Fibroblast of skin of left quadriceps (primary cell): ENCODE measurements at places on chromosomes 7 and 10.
A peak's percentile ranks its signal among the peaks of the same experiment; 100 is the strongest.

GRCh38 chr7:99619571-99620130 is 2.9 kb downstream of the ZSCAN25 start:
- DNase-seq, result no peak

GRCh38 chr10:119199231-119199992 is 8.0 kb upstream of the GRK5 start:
- DNase-seq, result peak; percentile 64

DNA sequence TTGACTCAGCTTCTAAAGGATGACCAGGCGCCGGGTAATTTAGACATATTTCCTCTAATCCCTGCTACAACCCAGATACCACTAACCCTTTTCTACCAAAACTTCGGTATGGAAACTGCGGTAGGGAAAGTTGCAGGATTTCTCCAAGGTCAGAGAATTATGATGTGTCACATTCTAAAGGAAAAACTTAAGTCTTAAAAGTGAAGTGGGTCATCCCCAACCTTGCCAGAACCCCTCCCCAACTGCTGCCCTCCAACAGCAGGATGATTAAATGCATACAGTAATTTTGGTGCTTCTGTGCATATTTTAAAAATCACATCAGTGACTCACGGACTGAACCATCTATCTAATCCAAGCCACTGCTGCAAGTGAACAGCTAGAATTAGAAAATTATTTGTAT is 52.7 kb downstream of the GRB10 start:
- DNase-seq, result peak; percentile 40

DNA sequence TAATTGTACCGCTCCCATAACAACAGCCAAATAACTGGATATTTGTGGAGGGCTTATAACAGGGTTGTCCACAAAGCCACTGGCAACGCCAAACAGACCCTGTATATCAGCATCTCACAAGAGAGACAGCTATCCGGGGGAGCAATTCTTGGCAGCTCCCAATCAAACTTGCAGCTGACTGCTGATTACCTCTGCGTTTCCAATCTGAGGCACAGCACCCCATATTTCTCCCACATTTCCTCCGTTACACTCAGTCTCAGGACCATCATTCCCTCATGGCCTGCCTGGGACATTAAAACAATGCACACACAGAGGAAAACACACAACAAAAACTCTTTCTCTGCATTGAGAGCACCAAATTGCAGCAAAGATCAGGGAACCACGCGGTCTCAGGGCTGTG is 67.8 kb upstream of the SDK1 start:
- DNase-seq, result no peak

- no peak for DNase-seq
Measured at GRCh38 chr7:143210541-143210940, 11.3 kb upstream of the TAS2R40 start.

- no peak for DNase-seq
Measured at GRCh38 chr10:112467541-112468075, 20.6 kb downstream of the VTI1A start.
